ENCODE measurements at places on chromosomes 12 and 14.
A peak's percentile ranks its signal among the peaks of the same experiment; 100 is the strongest.

- ATAC-seq: no peak
Observed at GRCh38 chr12:118282767-118283166, 89.9 kb downstream of the TAOK3 start.

GRCh38 chr12:107377596-107378385 lies 284.4 kb upstream of the CRY1 start:
- ATAC-seq: no peak

DNA sequence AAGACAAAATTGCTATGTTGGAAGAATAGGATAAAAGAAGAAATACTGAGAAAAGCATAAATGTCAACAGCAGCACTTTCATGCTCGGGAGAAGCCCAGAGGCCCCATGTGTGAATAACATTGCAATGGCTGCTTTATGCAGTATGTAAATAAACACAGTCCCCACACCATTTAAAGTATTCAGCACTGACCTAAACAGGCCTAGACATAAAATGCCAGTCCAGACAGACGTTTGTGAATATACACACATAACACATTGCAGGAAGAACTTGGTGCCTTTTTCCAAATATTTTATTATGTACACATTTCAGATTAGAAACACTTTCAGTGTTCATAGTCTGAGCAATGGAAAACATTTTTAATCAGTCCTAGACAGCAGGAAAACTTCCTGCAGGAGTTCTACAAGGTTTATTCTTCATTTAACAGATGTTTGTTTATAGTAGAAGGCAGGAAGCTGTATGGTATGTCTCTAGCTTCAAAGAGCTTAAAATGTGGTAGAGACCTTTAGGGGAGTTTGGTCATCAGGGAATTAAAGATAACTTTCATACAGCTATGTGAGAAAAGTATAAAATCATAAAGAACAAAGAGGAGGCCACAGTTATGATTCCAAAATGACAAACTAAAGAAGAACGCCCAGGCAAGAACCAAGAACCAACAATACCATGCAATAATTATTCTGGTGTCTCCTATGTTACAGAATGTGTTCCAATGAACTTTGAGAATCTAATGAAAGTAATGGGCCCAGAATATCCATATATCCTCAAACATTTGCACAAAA lies 30.6 kb upstream of the SLC38A2 start:
- ATAC-seq: peak; percentile 79

GRCh38 chr12:553216-554000 lies 93.7 kb downstream of the B4GALNT3 start:
- no peak for ATAC-seq

- ATAC-seq: no peak
Observed at GRCh38 chr14:101826351-101826750, 64.8 kb downstream of the PPP2R5C start.

DNA sequence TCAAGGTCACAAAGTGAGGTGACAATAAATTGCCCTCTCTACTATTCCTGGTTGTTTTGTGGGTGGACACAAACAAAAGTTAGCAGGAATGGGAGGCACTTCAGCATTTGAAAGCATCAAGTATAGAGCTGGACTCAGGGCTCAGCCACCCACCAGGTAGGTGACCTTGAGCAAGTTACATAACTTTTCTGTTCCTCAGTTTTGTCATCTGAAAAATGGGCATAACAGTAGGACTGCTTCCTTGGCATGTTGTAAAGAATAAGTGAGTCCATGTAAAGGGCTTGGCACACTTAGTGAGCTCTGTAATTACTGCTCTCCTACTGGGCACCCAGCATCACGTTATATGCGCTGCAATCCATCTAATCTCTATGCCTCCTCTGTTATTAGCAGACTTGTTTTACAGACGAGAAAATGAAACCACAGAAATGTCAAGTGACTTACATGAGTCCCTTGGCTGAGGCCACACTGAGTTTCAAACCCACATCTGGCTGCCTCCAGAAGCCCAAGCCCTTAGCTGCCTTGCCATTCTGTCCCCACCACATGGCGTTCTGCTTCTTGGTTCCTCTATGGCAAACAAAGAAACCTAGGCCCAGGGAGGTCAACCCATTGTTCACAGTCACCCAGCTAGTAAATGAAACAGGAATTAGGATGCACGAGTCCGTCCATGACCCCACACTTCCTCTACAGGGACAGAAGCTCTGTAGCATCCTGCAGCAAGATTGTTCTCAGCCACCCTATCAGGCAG lies 63.2 kb upstream of the SLC24A4 start:
- ATAC-seq: no peak

DNA sequence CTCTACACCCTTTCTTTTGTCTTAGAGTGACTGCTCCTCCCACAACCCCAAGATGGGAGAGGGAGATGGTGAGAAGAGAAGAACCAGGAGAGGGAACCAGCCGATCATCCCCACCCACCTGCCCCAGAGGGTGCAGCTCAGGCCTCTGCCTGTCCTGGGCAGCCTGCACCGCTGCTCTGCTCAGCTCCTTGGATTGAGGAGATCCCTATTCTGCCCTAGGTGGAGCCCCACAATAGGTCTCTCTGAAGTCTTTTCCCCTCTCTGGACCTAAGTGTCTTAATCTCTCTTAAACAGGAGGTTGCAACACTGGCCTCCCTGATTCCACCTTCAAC lies 2.2 kb downstream of the ANKRD33 start:
- ATAC-seq: no peak

- peak; percentile 36 for ATAC-seq
Observed at GRCh38 chr12:120376416-120376815, 7.5 kb upstream of the MSI1 start.

DNA sequence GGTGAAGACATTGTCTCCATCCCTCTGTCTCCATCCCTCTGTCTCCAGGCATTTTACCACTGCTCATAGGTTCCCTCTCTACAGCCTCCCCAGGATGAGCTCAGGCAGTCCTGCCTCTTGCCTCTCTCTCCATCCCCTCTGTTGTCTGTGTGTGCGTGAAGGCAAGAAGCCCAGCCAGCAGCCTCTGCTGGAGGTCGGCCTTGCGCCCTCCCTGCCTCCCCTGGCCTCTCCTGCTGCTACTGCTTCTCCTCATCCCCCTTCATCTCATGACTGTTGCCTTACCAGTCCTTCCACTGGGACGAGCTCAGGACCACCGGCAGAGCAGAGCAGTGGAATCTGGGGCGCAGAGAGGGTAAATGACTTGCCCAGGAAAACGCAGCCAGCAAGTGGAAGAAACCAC lies 3.2 kb downstream of the KRT80 start:
- ATAC-seq: no peak

GRCh38 chr12:45232756-45233372 lies 17.0 kb downstream of the ANO6 start:
- ATAC-seq: peak; percentile 7

DNA sequence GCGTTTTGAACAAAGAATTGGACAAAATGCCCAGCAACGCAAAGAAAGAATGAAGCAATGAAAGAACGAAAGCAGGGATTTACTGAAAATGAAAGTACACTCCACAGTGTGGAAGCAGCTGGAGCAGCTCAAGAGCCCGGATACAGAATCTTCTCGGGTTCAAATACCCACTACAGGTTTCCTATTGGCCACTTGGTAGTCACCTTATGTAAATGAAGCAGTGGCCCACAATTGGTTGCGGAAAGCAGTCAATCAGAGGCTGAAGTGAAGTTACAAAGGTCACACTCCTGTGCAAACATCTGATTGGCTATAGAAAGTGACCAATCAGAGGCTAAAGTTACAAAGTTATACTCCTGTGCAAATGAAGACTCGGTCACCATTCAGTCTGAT lies 15.0 kb upstream of the PPP1R13B start:
- no peak for ATAC-seq

DNA sequence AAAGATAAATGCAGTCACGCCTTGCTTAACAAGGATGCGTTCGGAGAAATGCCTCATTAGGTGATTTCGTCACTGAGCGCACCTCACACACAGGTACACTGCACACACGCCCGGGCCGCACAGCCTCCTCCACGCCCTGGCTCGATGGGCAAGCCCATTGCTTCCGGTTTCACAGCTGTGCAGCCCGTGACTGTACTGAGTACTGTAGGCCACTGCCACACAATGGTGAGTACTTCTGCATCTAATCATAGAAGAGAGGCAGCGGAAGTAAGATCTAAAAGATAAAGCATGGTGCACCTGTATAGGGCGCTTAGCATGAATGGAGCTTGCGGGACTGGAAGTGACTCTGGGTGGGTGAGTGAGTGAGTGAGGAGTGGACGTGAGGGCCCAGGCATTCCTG lies 4.3 kb downstream of the RIMBP2 start:
- ATAC-seq: no peak

DNA sequence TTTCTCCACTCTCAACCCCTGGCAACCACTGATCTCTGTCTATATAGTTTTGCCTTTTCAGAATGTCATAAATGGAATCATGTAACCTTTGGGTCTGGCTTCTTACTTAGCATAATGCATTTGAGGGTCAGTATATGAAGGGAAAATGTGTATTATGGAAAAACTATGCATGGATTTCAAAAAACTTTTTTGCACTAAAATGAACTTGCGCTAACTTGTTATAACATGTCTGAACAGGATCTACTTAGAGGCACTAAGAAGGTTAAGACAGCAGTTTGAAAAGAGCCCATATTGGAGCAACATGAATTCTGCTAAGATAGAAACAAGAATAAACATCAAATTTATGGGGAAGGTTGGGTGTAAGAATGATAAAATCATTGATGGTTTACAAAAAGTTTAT lies 29.1 kb downstream of the SLC39A9 start:
- ATAC-seq: no peak

GRCh38 chr14:33972583-33973081 lies 21.8 kb upstream of the EGLN3 start:
- ATAC-seq: no peak

All from motor neuron (in vitro differentiated cells).